WTC11 (cell line): ENCODE measurements at places on chromosomes 1 and 21.
A peak's percentile ranks its signal among the peaks of the same experiment; 100 is the strongest.

- H3K4me1 ChIP-seq = no peaks in the 10 kb centered on the region
- no peak overlapping the region for H3K4me3 ChIP-seq
Observed at GRCh38 chr1:36542962-36543515, 60.3 kb upstream of the CSF3R start.

DNA sequence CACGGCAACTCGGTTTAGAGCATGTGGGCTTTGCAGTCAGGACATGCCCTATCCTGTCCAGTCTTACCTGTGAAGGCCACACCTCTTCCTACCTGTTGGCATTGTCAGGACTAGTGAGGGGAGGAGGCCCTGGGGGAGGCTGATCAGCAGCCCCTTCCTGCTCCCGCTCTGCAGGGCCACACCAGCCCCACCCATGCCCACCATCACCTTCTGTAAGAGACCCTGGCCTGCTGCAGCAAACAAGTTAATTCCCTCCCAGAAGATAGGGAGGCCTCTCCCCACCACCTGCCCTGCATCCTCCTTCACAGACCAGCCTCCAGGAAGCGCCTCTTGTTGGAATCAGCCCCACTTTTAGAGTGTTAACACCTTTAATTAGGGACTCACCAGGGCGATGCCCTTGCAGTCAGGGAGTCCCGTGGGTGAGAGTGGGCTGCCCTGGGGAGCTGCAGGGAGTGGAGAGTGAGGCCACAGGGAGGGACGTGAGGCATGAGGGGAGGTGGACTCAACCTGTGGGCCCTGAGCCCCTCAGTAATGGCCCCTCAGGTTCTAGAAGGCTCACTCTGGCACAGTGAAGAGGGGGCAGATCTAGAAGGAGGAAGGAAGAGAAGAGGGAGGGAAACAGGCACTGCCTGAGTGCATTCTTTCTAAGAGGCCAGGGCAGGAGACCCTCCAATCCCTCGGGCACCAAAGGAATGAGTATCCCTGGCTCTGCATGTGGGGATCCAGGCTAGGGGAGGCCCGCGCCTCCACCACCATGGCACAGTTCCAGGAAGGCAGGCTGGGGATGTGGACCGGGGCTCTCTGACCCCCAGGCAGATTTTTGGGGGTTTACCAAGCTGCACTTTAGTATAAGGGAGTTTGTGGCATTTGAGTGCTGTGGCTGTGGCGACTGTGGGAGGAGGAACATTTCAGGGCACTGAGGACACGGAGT lies 8.2 kb downstream of the UMODL1 start:
- H3K36me3 ChIP-seq = no peaks in the 10 kb centered on the region
- no peaks in the 10 kb centered on the region for H3K27me3 ChIP-seq
- H3K4me1 ChIP-seq = no peaks in the 10 kb centered on the region
- H3K4me3 ChIP-seq = no peak overlapping the region
- H3K27ac ChIP-seq = no peak overlapping the region
- DNase-seq = no peak

GRCh38 chr1:29746076-29746665 lies 509.8 kb downstream of the PTPRU start:
- DNase-seq = no peak
- H3K27me3 ChIP-seq = no peaks in the 10 kb centered on the region; the same call in 1 of the 2 replicates
- no peaks in the 10 kb centered on the region for H3K36me3 ChIP-seq
- H3K4me1 ChIP-seq = no peaks in the 10 kb centered on the region; the same call in 1 of the 2 replicates
- no peak overlapping the region for H3K27ac ChIP-seq

DNA sequence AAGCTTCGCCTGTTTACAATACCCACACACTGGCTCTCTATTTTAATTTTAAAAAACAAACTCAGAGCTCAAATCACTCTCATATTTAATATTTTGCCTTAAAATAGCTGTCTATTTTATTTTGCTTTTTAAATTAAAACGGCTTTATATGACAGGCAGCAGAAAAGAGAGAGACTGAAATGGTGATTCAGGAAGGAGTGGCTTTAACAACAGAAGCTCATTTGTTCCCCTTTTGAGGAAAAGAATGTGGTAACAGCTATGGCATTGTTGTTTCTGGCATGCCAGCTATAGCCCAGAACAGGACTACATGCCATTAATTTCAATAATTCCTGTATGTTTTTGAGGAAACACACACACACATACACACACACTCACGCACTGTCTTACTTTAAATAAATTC lies 234.2 kb upstream of the PTBP2 start:
- H3K36me3 ChIP-seq = no peaks in the 10 kb centered on the region
- peaks cover 25% of the 10 kb centered on the region for H3K4me1 ChIP-seq
- no peak for DNase-seq
- peaks cover 95% of the 10 kb centered on the region for H3K27me3 ChIP-seq
- no peak overlapping the region for H3K27ac ChIP-seq

DNA sequence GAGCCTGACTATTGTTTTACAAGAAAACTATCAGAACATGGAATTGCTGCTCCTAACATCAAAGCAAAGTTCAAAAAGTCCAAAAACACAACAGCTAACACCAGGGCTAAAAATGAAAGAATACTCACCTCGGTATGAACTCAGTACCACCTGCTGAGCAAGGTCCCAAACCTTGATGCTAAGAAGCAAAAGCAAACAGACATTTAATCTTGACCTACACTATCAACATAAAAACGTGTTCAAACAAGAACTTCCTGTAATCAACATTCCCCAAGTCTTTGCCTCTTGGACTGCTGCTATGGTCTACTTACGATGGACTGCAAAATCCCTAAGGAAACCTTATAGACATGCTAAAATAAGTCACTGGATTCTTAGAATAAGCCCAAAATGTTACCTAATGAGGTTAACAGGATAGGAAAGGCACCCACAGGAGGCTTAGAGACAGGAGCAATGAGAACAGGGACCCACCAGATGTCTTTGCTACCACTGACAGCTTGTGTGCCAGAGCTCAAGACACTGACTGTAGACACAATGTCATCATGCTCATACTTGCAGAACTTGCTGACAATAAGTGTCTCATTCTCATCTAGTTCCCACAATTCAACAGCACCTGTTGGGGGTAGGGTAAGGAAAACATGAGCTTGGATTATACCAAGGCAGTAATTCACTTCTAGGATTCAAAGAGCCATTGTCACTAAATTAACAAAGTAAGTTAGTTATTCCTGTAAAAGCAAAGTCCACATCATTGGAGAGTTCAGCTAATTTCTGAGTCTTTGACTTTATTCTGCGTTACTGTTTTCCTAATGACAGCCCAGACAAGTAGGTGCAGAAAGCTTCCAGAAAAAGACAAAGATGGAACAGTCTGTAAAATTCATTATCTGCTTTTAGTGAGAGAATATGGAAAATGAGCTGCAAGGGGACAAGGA lies 1.8 kb downstream of the WDR77 start:
- peak overlapping the region; percentile 100 for H3K4me3 ChIP-seq
- DNase-seq = no peak
- H3K27ac ChIP-seq = no peak overlapping the region
- peaks cover 47% of the 10 kb centered on the region for H3K36me3 ChIP-seq

DNA sequence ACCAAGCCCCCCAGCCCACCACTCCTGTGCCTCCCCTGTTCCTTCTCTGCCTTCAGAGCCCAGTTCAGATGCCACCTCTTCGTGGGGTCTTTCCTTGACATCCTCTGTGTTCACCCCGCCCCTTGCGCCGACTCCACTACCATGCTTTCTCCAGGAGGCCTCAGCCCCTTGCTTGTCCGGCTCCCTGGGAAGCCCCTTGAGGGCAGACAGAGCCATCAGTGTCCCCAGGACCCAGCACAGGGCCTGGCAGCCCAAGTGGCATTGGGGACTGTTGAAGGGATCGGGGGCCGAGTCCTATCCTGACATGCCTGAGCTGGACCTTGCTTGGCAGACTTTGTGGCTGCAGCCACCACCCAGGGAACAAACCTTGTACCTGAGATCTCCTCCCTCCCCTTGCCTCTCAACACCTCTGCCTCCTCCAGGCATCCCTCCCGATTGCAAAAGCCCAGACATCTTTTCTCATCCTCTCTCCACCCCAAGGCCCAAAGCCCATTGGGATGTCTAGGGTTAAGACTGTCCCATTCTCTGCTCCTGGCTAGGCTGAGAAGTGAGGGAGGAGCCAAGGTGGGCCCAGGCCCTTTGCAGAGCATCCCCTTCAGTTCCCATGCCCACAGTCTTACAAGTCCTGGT lies 3.4 kb downstream of the CLDN19 start:
- H3K36me3 ChIP-seq = no peaks in the 10 kb centered on the region
- no peaks in the 10 kb centered on the region for H3K27me3 ChIP-seq
- H3K27ac ChIP-seq = peak overlapping the region; percentile 15; the same call in 1 of the 2 replicates
- no peak for DNase-seq
- no peak overlapping the region for H3K4me3 ChIP-seq
- peaks cover 34% of the 10 kb centered on the region for H3K4me1 ChIP-seq
